ENCODE measurements at places on chromosomes 3 and 15. TPM values are rescaled to one million over a fixed set of nuclear protein-coding genes. Genes with fewer than 3 reads are reported as not detected.
A peak's percentile ranks its signal among the peaks of the same experiment; 100 is the strongest.

GRCh38 chr3:32316319-32316718 lies 75.3 kb upstream of the CMTM7 start:
- H3K27me3 ChIP-seq: no peaks in the 10 kb centered on the region
- H3K27ac ChIP-seq: no peak overlapping the region
- no peak for DNase-seq
- H3K4me3 ChIP-seq: no peak overlapping the region

- H3K4me1 ChIP-seq: no peaks in the 10 kb centered on the region
- H3K4me3 ChIP-seq: no peak overlapping the region
- H3K27ac ChIP-seq: no peak overlapping the region
- DNase-seq: no peak
- H3K36me3 ChIP-seq: no peaks in the 10 kb centered on the region
Measured at GRCh38 chr3:120470870-120471269, 20.1 kb upstream of the FSTL1 start.

- no peak overlapping the region for H3K27ac ChIP-seq
- peak; percentile 61 for DNase-seq
- peaks cover 6% of the 10 kb centered on the region for H3K4me1 ChIP-seq
- peaks cover 20% of the 10 kb centered on the region for H3K27me3 ChIP-seq
Measured at GRCh38 chr3:10753964-10754363, 62.1 kb upstream of the SLC6A11 start.

ABCF3 gene
- total RNA-seq: 48.7 TPM

CLDN1 gene
- 0.22 TPM for total RNA-seq

GRAMD1C gene
- total RNA-seq: 0.64 TPM
